SJCRH30 (cell line): ENCODE measurements at places on chromosomes 11 and 22. TPM values are rescaled to one million over a fixed set of nuclear protein-coding genes. Genes with fewer than 3 reads are reported as not detected.

DNA sequence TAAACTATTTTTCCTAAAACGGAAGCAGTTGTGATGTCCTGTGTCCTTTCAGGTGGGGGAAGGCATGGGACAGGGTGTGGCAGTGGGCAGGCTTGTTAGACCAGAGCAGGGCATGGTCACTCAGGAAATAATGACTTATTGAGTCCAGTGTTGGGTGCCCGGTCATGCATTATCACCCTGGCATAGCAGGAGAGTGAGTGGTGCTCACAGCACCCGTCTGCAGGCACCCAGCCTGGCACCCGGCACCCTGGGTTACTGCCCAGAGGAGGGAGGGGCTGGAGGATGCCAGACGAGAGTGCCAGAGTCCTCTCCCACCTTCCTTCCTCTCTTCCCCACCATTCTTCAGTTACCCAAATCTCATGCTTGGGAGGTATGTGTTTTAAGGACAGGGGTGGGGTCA is 59.1 kb downstream of the ST3GAL4 start:
- DNase-seq = no peak

DNA sequence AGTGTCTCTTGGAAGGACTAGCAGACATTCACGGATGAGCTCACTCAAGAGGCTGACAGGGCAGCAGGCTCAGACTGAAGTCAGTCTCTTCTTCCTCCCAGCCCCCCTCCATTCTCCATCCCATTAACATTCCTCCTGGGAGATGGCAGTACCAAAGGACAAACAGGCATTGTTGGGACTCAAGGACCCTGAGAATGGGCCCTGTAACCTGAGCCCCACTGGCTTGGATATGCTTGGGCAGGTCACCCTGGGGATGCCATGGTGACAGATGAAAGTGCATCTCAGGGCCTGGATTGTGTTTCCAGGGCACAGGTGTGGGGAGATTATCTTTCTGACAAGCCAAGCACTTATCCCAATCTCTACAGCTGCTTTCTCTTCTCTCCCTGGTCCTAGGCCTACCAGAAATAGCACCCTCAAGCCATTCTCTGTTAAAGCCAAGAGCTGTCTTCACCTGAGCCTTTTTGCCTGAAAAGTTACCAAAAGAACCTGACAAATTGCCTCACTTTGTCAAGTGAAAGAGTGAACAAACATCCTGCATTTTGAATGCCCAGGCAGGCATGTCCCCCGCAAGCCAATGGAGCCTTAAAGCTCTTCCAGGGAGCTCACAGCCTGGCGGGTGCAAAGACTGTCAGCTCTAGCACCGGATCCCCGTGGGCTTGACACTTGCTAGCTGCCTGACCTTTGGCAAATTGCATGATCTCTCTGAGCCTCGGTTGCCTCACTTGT is 366.0 kb upstream of the NARS2 start:
- DNase-seq = peak; percentile 76

- no peak for DNase-seq
Observed at GRCh38 chr22:19373450-19373849, 58.1 kb downstream of the HIRA start.

GRCh38 chr11:66409226-66409625 is 11.6 kb upstream of the NPAS4 start:
- no peak for DNase-seq

GRCh38 chr11:119109843-119110242 is 2.7 kb downstream of the C2CD2L start:
- DNase-seq = no peak

DNA sequence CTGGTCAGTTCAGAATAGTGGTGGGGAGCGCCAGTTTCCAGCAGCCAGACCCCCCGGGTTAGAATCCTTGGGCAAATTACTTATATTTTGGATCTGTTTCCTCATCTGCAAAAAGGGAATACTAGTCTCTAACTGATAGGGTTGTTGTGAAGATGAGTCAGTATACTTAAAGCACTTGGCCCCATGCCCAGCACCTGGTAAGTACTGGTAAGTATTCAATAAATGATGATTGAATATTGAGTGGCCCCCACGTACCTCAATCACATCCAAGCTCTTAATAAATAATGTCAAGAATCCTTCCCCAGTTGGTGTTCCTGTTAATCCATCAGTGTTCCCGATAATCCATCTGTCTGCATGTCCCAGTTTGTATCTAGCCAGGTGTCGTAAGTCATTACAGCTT is 12.1 kb downstream of the ACP2 start:
- DNase-seq = peak; percentile 29

DNA sequence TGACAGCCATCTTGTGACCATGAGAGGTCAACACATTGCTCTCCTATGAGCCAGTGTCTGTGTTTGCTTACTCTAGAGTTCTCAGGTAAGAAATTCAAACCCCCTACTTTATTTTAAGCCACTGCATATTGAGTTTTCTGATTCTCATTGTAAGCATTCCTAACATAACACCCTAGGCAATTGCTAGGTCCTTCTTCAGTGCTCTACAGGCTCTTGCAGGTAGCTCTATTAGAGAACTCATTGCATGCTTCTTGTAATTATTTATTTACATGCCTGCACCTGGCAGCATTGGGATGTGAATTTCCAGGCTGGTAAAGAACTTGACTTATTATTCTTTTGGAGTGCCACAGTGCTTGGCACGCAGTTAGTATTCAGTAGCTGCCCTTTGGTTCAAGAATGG is 288.8 kb upstream of the SYN3 start:
- no peak for DNase-seq

DNA sequence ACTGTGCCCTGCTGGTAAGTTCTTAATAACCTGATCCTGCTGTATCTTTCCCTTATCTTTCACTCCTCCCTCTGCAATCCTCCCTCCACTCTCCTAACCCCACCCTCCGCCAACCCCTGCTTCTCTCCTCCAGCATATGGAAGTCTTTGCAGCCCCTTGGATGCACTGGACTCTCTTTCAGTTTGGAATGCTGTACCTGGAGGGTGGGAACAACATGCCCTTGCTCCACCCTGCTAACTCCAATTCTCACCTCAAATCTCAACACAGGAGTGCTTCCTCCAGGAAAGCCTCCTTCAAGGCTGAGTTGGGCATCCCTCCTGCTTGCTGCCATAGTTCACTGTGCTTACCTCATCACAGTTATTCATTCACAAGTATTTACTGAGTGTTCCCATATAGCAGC is 52.8 kb upstream of the LDLRAD3 start:
- no peak for DNase-seq

GRCh38 chr11:61896665-61897386 is 5.5 kb upstream of the FADS3 start:
- DNase-seq = peak; percentile 78

- DNase-seq = no peak
Observed at GRCh38 chr11:110467556-110467955, 37.8 kb downstream of the FDX1 start.

- no peak for DNase-seq
Observed at GRCh38 chr11:2235588-2236326, 34.6 kb downstream of the ASCL2 start.

GRCh38 chr11:6655020-6655789 is 404 bp downstream of the DCHS1 start:
- DNase-seq = no peak

Gene CDKN1C
- not detected in 2 replicates for total RNA-seq

Gene CSNK2A3
- 2.9 and 3.3 TPM in 2 replicates for total RNA-seq

Gene IGSF22
- total RNA-seq = 0.08 and 0.28 TPM in 2 replicates

Gene OR52N4
- not detected in 2 replicates for total RNA-seq

Gene OR4D5
- total RNA-seq = not detected in 2 replicates

Gene PLEKHB1
- total RNA-seq = 5.3 and 5.4 TPM in 2 replicates
